ENCODE measurements at places on chromosomes 12 and 14. TPM values are rescaled to one million over a fixed set of nuclear protein-coding genes. Genes with fewer than 3 reads are reported as not detected.
A peak's percentile ranks its signal among the peaks of the same experiment; 100 is the strongest.

DNA sequence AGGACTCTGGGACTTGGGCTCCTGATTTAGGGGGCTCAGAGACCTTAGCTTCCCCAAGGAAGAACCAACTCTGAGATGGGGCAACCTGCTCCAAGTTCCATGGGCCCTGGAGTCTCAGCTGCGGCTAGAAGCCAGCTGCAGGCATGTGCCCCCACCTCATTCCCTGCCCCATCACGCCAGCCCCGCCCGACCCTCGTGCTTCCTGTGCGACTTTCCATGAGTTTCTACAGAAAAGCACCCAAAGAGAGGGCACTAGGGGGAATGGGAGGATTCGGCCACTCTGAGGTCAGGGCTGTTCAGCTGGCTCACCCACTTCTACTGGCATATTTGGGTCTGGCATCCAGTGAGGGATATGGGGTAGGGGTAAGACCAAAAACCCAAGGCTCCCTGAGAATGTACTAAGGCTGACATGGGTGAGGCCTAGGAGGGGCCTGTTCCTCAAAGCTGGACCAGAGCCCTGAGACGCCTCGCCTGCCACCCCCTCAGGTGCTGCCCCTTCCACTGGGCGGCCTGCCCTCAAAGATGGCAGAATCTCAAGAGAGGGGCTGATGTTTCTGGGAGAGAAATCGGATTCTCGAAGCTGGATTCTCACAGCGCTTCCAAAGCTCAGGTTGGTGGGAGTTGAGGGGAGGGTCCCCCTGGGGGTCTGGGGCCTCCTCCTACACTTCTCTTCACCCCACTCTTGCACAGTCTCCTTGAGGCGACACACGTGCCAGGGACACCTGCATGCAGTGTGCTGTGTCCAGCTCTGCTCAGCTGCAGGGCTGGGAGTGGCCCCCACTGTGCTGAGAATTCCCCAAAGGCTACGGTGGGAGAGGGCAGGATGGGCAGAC is 22.1 kb downstream of the FAIM2 start:
- no peak overlapping the region for H3K27ac ChIP-seq
- peaks cover 9% of the 10 kb centered on the region for H3K27me3 ChIP-seq
- no peaks in the 10 kb centered on the region for H3K4me1 ChIP-seq

DNA sequence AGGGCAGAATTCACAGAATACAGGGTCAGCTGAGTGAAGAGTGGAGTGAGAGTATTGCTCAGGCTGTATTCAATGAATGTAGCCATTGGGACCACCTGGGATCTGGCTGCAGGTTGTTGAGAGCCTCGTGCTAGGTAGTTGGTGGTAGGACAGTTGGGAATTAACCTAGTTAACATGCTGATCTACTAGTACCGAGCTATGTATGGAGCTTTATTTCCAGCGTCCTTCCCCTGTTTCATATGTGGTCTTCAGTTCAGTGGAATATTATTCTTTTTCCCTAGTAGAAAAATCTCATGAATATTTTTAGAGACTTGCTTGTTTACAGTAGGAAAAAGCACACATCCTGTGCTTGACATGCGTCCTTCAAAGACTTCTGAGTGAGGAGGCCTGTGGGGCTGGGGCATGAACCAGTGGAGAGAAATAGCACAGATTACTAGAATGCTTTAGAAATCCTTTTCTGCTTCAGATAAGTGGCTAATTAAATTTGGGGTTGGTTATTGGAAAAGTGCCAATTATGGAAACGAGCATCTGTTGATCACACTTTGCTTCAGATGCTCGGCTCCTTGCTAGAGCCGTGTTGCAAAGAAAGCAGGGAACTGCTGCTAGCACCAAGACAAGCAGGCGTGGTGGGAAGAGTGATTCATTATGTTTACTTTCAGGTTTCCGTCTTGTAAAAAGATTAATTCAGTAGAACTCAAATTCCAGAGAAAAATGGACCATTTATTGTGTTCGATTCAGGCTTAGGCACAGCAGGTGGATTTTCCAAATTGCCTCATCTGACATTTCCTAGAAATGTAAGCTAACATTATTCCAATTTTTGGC is 53.6 kb downstream of the ARF6 start:
- H3K4me3 ChIP-seq: no peak overlapping the region
- no peaks in the 10 kb centered on the region for H3K27me3 ChIP-seq
- no peaks in the 10 kb centered on the region for H3K36me3 ChIP-seq
- no peak overlapping the region for H3K27ac ChIP-seq
- DNase-seq: peak; percentile 52

- no peak for DNase-seq
- H3K4me1 ChIP-seq: no peaks in the 10 kb centered on the region
- no peak overlapping the region for H3K27ac ChIP-seq
These were observed 7.5 kb upstream of the SIVA1 start for GRCh38 chr14:104745431-104745830.

GRCh38 chr12:67424784-67425183 is 155.6 kb downstream of the CAND1 start:
- no peak overlapping the region for H3K4me3 ChIP-seq
- peaks cover 11% of the 10 kb centered on the region for H3K4me1 ChIP-seq
- H3K27ac ChIP-seq: no peak overlapping the region
- H3K36me3 ChIP-seq: no peaks in the 10 kb centered on the region
- no peak for DNase-seq

DNA sequence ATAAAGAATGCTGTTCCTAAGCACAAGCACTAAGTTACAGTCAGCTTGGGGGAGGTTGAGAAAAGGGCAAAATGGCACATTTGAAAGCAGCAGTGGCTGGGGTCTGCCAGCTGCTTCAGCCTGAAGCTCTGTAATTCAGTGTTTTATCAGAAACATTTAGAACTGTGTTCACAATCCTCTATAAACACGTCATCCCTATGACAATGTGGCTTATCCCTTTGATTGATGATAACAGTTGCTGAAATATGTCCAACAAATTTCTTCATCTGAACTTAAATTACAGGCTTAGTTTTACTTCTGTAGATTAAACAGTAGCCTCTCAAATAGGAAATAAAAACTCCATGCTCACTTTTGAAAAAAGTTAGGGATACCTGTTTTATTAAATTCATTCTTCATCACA is 108.8 kb downstream of the VEZT start:
- H3K4me1 ChIP-seq: peaks cover 55% of the 10 kb centered on the region
- DNase-seq: no peak
- no peaks in the 10 kb centered on the region for H3K27me3 ChIP-seq
- H3K36me3 ChIP-seq: no peaks in the 10 kb centered on the region
- no peak overlapping the region for H3K4me3 ChIP-seq
- H3K27ac ChIP-seq: no peak overlapping the region

DNA sequence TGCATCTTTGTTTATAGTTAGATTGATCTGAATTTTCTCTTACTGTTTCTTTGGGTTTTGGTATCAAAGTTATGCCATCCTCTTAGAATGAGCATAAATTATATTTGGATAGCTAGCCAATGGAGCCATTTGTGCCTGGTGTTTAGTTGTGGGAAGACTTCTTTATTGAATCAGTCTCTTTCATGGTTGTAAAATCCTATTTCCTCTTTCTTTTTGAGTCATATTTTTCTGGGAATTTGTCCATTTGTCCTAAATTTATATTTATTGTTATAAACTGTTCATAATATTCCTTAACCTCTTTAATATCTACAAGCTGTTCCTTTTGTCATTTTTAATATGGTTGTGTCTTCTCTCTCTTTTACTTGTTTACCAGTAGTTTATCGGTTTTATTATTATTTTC is 462.5 kb downstream of the AEBP2 start:
- no peaks in the 10 kb centered on the region for H3K4me1 ChIP-seq
- no peaks in the 10 kb centered on the region for H3K36me3 ChIP-seq
- no peaks in the 10 kb centered on the region for H3K27me3 ChIP-seq
- DNase-seq: no peak

GRCh38 chr14:97948841-97949240 is 1151.7 kb downstream of the VRK1 start:
- peak; percentile 21 for DNase-seq
- no peaks in the 10 kb centered on the region for H3K36me3 ChIP-seq
- no peaks in the 10 kb centered on the region for H3K4me1 ChIP-seq
- no peaks in the 10 kb centered on the region for H3K27me3 ChIP-seq
- H3K4me3 ChIP-seq: no peak overlapping the region

GRCh38 chr12:66065641-66066136 is 64.9 kb downstream of the LLPH start:
- no peaks in the 10 kb centered on the region for H3K27me3 ChIP-seq
- H3K27ac ChIP-seq: peak overlapping the region; percentile 18
- no peak overlapping the region for H3K4me3 ChIP-seq
- no peaks in the 10 kb centered on the region for H3K36me3 ChIP-seq

The NEUROD4 gene
- not detected for total RNA-seq

The VASH1 gene
- 0.13 TPM for total RNA-seq

The EIF5 gene
- 127 TPM for total RNA-seq

The OVCH1 gene
- total RNA-seq: not detected

The NEDD8 gene
- total RNA-seq: 234 TPM

The KERA gene
- total RNA-seq: 72.5 TPM

The DIO2 gene
- 27.3 TPM for total RNA-seq

The TDRD9 gene
- total RNA-seq: 2.2 TPM

The RNASE3 gene
- total RNA-seq: not detected

The LTBP2 gene
- total RNA-seq: 1.3 TPM

The CD27 gene
- total RNA-seq: not detected

The ACSM4 gene
- not detected for total RNA-seq

The DPF3 gene
- total RNA-seq: 2.1 TPM
